ENCODE measurements at places on chromosomes 16 and 17.

DNA sequence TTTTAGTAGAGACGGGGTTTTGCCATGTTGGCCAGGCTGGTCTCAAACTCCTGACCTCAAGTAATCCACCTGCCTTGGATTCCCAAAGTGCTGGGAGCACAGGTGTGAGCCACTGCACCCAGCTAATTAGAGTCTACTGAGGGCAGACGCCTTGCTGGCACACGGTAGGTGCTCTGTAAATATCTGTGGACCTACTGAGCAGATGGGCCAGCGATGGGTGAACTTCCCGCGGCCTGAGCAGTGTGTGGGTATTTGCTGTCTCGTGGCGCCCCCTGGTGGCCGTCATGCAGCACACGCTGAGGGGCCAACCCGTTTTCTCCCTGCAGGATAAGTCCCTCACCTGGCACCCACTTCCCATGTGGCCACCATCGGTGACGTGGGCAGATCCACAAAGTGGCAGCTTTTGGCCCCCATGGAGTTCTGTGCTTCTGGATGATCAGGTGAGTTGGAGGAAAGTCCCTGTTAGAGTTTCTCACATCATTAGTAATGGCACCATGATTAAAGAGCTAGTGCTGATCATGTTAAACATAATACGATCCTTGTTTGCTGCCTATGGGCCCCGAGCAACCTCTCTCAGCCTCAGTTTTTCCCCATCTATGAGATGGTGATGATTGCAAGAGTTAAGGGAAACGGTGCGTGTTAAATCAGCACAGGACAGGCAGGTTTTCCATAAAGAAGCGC is 40.7 kb downstream of the ZDHHC7 start:
- DNase-seq = peak; percentile 68

GRCh38 chr17:15278924-15279477 is 13.9 kb upstream of the PMP22 start:
- no peak for DNase-seq

- DNase-seq = no peak
Observed at GRCh38 chr16:5012887-5013286, 20.8 kb downstream of the NAGPA start.

DNA sequence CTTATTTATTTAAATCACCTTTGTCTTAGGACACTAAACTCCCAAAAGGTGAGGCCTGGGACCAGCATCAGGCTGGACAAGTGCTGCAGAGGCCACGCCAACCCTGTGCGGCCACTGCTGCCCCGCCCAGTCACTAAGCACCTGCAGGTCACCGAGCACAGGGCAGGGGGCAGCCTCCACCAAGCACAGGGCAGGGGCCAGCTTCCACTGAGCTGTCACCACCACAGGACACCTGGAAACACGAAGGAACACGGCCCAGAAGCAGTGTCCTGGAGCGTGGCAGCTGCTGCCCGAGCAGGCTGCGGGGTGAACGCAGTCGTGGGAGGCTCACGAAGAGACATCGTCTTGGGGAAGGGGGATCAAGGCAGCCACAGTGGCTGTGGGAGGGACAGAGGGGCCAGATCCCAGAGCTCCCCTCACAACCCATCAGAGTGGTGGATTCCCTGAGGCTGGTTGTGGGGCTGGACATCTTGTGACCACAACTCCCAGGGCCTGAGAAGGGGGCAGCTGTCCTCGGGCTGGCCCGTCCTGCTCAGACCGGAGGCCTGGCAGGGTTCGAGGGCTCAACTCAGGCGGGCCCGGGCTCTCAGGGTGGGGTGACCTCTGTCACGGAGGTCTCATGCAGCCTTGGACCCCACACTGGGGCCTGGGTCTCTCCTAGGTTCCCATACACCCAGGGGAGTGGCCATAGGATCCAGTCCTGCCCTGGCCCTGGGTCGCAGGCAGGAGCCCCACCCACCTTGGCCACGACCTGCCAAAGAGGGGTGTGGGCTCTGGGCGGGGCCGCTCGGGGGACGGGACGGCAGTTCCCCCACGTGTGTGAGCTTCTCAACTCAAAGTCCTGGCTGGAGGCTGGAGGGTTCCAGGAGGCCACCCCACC is 18.7 kb downstream of the RAB40B start:
- no peak for DNase-seq

GRCh38 chr17:50213026-50214022 is 11.9 kb upstream of the COL1A1 start:
- no peak for DNase-seq

DNA sequence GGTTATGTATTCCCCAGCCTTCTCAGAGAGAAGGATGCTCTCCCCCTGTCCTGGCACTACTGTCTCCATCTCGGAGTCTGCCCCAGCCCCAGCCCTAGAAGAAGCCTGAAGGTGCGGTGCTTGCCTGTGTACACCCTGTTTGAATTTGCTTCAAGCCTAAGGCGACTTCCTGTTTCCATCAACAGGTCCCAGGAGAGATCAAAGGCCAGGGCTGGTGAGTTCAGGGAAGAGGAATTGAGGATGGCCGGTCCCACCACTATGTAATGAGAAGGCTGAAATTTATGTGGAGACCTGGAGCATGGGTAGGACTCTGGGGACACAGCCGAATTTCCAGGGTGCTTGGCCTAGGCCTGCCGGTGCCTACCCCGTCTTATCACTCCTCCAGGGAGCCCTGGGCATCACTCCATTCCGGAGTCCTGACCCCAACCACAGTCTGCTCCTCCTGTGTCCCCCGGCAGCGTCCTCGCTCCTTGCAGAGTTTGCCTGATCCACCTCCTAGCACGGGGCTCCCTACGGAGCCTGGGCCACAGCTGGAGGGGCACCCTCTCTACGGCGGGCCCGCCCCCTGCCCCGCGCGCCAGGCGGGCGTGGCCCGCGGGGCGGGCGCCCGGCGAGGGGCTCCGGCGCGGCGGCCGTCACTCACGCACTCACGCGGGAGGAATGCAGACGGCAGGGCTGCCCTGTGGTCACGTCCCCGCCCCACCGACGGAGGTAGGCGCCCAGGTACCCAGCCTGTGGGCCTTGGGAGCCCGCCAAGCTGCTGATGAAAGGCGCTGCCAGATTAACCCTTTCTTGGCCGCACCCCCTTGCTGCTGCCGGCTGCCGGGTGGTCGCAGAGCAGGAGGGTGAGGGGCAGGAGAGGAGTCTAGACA is 53.8 kb upstream of the TAC4 start:
- no peak for DNase-seq

DNA sequence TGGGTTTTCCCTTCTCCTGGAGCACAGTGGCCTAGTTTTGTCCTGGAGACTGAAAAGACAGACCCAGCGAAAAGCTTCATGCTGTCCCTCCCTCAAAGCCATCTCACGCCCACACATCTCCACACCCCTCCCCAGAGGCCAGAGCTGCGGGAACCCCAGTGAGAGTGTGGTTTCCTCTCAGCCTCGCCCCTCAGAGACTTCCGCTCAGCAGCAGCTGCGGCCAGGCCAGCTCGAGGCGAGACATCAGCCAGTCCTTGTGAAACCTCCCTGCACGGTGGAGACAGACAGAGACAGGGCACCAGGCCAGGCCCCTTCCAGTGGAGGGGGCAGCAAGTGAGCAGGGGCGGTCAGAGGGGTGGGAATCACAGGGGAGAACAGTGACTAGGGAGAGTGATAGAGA is 77.0 kb upstream of the TNRC6C start:
- DNase-seq = peak; percentile 89

- DNase-seq = no peak
Observed at GRCh38 chr17:8994319-8994718, 27.0 kb upstream of the NTN1 start.

DNA sequence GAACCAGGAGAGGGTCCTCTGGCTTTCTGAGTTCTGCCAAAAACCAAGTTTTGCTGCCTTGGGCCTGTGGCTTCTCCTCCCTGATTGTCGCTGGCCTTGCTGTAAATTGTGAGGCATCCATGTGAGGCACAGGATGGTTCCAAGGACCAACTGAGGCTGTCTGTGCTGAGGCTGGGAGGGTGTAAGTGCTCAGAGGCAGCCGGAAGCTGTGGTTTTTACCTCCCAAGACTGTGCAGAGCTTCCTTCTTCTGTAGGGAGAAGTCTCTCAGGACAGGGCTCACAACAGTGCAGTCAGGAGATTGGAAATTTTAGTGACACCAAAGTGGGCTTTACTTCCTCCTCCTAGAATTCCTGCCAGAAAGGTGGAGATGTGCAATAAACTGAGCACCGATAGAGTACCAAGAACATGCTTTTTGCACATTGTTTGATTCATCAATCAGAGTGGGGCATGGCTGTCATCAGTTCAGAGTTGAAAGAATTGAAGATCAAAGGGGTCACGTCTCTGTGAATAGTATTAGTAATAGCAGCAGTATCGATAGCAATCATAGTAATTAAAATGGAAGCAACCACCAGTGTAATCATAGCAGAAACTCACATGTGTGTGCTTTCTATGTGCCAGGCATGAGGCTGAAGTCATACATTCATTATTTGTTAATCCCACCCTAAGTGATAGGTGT is 467.1 kb downstream of the WWOX start:
- DNase-seq = no peak

- peak; percentile 89 for DNase-seq
Observed at GRCh38 chr16:57648581-57649442, 19.3 kb upstream of the ADGRG3 start.

DNA sequence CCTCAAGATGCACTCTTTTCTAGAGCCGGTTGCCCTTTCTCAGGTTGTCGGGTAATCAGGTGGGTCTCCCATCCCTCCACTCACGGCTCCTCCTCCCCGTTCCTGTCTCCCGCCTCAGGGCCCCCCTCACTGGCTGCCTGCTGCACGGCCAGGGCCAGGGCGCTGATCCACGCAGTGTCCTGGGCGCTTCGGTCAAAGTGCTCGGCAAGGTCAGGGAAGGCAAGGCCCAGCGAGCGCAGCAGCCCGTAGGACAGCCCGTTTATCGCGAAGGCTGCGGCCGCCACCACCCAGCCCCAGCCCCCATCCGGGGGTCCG is 753 bp downstream of the SLC16A11 start:
- no peak for DNase-seq

GRCh38 chr17:77297693-77298666 is 157.2 kb downstream of the SEC14L1 start:
- DNase-seq = no peak

- no peak for DNase-seq
Observed at GRCh38 chr17:15943971-15944758, 765 bp upstream of the ADORA2B start.

DNA sequence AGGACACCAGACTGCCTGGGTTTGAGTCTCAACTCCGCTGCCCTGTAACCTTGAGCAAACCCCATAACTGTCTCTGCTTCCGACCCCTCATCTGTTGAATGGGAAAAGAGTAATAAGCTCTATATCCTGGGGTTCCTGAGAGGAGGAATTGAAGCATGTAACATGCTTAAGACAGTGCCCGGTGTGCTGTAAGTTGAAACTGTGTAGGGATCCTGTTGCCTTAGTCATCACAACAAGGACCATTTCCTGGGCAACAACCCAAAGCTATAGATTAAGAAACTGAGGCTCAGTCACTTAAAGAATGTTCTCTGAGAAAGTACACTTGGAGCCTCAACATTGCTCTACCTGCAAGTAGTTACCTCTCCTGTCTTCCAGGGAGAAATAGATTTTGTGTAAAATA is 23.0 kb downstream of the CDH13 start:
- no peak for DNase-seq

GRCh38 chr17:44360826-44361225 is 2.8 kb downstream of the FAM171A2 start:
- DNase-seq = no peak

DNA sequence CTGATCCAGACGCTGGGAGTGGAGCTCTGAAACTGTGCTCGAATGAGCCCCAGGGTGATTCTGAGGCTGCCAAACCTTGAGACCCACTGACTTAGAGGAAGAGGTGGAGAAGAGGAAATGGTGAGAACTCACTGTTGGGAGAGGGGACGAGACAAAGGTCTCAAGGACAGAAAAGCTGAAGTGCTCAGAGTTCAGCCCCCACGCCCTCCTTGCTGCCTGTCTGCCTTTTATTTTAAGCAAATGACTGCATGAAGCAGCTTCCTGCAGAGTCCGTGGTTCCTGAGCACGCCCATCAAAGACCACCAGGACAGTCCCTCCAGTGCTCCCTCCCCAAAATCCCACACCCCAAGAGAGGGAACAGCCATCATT is 20.4 kb downstream of the COTL1 start:
- DNase-seq = no peak

DNA sequence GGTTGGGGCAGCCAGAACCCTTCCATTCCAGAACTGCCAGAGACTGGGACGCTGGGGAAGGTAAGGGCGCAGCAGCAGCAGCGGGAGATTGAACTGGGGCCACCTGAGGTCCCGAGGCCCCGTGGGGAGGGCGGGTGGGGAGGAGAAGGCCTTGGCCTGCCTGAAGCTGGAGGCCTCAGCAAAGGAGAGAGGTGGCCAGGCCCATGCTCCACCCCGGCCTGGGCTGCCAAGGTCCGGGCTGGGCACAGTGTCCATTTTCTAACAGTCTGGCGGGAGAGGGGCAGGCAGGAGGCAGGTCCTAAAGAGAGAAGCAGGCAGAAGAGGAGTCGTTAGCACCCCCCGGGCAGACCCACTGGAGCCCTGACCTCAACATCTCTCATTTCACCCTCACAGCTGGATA is 1.1 kb upstream of the GDPD3 start:
- DNase-seq = no peak

DNA sequence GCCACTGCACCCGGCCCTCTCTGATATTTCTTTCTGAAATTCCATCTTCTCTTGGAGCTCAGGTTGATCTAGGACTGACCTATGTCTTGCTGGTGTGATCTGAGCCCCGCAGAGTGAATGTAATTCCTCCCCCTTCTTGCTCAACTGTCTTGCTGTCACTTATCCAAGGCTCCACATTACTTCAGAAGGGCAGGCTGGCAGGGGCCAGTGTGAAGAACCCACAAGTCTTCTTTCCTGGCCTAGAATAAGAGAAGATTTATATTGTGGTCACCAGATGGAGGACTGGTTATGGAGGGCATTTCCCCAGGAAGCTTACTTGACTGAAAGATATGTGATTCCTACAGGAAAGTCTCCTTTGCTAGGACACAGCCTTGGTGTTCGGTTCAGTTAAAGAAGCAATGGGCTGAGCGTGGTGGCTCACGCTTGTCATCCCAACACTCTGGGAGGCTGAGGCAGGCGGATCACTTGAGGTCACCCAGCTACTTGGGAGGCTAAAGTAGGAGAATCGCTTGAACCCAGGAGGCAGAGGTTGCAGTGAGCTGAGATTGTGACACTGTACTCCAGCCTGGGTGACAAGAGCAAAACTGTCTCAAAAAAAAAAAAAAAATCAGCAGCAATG is 13.4 kb downstream of the ITGAL start:
- no peak for DNase-seq

DNA sequence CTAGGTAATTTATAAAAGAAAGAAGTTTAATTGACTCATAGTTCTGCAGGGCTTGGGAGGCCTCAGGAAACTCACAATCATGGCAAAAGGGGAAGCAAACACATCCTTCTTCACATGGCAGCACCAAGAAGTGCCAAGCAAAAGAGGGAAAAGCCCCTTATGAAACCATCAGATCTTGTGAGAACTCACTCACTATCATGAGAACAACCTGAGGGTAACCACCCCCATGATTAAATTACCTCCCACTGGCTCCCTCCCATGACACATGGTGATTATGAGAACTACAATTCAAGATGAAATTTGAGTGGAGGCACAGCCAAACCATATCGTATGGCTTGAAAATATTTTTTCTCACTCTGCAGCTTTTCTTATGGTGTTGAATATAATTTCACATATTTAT is 151.7 kb downstream of the ANKFN1 start:
- DNase-seq = no peak
